ENCODE measurements at places on chromosomes 4 and X. TPM values are rescaled to one million over a fixed set of nuclear protein-coding genes. Genes with fewer than 3 reads are reported as not detected.

The CT45A3 gene
- polyA plus RNA-seq, result not detected

The SLC2A9 gene
- polyA plus RNA-seq, result 9.6 TPM

The TMEM150C gene
- 23.3 TPM for polyA plus RNA-seq

The TDO2 gene
- polyA plus RNA-seq, result 4.8 TPM

The HSD17B13 gene
- 0.53 TPM for polyA plus RNA-seq

The CXCL3 gene
- polyA plus RNA-seq, result 1.8 TPM

The TEX13B gene
- polyA plus RNA-seq, result not detected

The TRIM2 gene
- polyA plus RNA-seq, result 79.4 TPM

The PRDM5 gene
- polyA plus RNA-seq, result 18.6 TPM

The GATA1 gene
- 0.26 TPM for polyA plus RNA-seq

The SPANXA2 gene
- polyA plus RNA-seq, result not detected

The RAB9B gene
- polyA plus RNA-seq, result 3.3 TPM

The EMCN gene
- 189 TPM for polyA plus RNA-seq

The SPATA4 gene
- 3.0 TPM for polyA plus RNA-seq

The ARAP2 gene
- polyA plus RNA-seq, result 7.7 TPM

The SPANXN3 gene
- polyA plus RNA-seq, result not detected

DNA sequence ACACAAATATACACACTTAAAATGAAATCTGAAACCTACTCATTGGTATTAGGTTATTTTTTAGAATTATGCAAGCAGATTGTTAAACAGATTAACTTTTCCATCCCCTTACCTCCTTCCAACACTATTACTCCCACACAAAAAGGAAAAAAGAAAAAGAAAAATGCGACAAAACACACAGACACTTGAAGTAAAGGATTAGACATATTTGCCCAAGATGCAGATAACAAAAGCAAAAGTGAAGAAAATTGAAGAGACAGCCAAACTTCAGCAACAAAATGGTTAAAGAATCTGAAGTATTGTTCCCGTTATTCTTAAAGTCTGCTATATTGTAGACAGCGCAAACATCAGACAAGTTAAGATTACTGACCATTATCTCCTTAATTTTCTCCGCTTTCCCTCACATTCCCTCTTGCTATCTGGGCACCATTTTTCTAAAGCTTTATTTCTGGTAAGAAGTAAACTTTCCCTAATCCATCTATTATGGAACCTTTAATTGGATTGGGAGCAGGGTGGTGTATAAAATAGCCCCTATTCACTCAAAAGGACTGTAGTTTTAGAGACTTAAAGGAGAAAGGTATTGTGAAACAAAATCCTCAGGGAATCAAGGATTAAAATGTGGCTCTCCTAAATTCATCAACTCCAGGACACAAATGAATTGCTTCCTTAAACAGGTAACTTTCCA lies 34.7 kb upstream of the MAB21L2 start:
- DNase-seq, result no peak

DNA sequence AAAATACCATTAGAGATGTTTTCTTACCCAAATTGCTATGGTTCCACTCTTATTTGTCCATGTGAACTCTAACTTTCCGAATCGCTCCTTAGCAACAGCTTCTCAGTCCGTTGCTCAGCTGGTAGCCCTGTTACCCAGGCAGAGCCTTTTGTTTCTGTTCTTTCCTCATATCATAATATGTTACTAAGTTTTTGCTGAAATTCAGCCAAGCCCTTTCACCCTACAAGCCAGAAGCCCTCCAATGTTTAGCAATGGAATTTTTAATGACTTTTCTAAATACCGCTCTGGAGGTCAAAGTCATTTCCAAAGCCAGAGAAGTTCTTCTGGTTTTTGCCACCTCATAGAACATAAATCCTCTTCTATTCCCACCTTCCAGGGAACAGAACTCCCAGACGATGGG lies 1029.5 kb downstream of the C4orf33 start:
- DNase-seq, result no peak

DNA sequence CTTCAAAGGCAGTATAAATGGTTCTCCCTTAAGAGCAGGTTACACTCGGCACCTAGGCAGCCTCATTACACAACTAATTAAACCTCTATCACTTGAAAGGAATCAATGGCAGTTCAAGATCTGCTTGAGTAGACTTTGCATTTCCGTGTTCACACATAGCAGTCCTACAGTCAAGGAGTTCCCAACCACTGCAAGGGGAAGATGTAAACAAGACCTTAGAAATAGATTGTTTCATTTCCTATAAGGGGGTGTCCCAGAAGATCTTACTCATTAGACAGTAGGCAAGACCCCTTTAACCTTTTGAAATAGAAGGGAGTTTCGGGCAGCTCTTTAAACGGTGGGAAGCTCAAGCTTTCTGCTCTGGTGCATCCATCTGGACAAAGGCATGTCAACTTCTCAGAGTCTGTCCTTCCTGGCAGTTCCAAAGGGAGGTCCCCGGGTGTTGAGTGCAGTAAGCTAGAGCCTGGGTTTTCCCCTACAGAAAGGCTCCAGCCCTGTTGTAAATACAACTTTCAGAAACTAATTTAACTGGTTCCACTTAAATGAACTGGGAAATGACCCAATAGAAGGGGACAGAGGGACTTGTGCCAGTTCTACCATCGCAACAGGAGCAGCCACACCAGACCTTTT lies 150.8 kb downstream of the RBMX2 start:
- DNase-seq, result no peak

- no peak for DNase-seq
Observed at GRCh38 chrX:129717892-129718291, 20.9 kb upstream of the XPNPEP2 start.

- DNase-seq, result no peak
Observed at GRCh38 chrX:134528960-134529359, 69.0 kb downstream of the HPRT1 start.

- DNase-seq, result no peak
Observed at GRCh38 chr4:187541666-187542065, 453.9 kb upstream of the ZFP42 start.

DNA sequence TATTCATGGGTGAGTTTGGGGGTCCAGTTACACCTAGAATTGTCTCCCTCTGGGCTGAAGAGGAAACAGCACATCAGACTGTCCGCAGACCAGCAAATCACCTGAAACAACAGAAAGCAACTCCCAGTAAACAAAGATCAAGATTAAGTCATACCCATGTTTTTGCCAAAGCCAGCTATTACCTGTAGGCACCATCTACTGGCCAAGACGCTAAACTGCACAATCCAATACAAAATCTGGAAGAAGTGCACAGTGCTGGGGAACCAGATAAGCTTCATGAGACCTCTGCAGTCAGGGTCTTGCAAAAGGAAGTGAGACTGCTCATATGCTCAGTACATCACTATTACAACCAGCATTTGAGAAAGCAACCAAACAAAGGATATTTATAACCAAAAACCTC lies 157.5 kb upstream of the ITM2A start:
- no peak for DNase-seq

- no peak for DNase-seq
Observed at GRCh38 chrX:150362599-150363481, at the start of gene MAMLD1. Gene MAMLD1 (plus strand): TSS chrX:150363317. CDS start chrX:150445517, 82,200 bp downstream.

- no peak for DNase-seq
Observed at GRCh38 chr4:135775909-135776308, 1574.3 kb upstream of the PABPC4L start.

DNA sequence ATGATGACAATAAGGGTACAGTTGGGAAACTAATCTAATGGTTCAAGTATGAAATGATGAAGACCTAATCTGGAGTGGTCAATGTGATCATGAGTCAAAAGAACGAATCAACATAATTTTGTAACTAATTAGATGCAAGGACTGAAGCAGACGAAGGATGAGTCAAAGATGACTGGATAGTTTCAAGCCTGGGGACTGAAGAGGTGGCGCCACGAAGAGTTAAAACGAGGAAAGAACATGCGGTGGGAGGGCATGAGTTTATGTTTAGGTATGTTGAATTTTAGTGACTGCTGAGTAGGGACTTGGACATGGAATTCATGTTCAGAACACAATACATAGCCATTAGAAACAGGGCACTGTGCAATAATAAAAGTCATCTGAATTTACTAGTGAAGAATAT lies 221.5 kb upstream of the FAM241A start:
- DNase-seq, result no peak

DNA sequence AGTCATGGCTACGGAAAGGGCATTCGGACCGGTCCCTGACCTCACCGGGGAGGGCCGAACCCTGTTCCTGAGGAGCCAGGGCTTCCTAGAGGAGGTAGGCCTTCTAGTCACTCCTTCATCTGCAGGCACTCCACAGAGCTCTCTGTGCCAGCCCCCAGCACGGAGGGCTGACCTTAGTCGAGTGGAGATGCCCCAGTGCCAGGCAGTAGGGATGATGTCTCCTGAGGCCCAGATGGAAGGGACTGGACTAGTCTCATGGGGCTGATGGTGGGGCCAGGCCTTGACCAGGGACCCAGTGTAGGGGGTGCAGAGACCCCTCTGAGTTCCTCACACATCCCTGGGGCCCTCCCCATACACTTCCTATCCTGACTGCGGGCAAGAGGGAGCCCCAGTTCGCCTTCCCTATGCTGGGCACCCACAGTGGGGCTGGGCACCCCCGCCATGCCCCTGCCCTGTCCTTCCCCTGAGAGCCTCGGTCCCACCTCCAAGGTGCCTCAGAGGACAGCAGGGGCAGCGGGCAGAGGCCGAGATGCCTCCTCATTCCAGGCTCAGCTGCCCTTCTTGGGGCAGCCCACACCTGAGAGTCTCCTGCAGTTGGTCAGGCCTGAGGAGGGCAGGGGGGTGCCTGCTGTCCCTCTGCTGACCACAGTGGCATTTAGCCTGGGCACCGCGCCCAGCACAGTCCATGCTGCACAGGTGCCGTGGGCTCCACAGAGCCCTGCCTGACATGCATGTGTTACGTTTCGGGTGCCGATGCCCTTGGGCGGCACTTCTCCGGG lies 1.4 kb upstream of the MSANTD1 start:
- DNase-seq, result no peak

DNA sequence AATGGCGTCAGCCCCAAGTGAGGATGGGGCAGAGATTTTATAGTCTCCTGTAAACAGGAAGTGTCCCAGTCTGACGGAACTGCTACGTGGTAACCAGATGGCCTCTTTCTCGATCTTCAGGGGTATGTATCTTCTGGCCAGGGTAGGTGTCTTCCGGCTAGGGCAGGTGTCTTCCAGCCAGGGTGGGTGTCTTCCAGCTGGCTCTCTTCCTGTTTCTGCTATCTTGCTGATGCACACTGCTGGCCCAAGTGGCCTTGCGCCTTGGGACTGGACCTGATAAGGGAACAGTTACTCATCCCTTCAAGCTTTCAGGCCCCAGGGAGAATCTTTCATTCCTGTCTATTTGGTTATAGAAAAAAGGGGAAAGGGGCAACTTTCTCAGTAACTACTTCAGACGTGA lies 178.7 kb upstream of the MAGEE2 start:
- DNase-seq, result no peak

DNA sequence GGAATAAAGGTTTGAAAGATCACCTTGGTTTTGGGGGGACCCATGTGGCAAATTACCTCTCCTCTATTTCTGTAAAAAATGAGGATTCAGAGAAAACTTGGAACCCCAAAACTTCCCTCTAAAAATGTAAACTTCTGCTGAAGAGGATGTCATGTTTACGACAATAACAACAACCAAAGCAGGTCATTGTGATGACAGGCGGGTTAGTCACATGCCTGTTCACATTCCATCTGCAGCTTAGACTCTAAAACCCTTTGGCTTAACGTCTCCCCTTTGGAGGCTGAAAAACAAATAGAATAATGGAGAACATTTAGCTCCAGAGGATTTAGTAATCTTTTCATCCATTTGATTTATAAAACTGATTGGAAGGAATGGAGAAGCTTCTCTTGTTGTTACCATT lies 75.0 kb upstream of the FAM9C start:
- no peak for DNase-seq

GRCh38 chr4:119266153-119266552 lies 53.6 kb downstream of the USP53 start:
- DNase-seq, result no peak

DNA sequence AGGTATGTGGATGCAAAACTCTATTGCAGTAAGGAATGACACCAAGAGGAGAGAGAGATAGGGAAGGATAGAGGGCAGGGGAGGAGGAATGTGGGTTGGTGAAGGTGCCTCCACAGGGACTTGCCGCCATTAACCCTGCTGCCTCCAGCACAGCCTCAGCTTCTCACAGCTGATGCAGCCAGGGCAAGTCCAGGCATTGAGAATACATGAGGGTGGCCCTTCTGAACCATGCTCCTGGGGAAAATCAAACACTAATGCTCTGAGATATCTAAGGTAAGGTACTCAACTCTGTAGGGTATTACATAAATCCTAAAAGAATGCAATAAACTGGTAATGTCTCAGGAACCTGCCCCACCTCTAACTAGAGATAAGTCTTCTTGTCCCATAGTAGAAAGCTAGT lies 28.7 kb downstream of the UGT2B7 start:
- DNase-seq, result no peak

GRCh38 chr4:148778980-148779675 lies 336.9 kb upstream of the NR3C2 start:
- no peak for DNase-seq

GRCh38 chr4:62051332-62051731 lies 851.2 kb downstream of the ADGRL3 start:
- DNase-seq, result no peak

- DNase-seq, result no peak
Observed at GRCh38 chr4:79964020-79964399, 109.0 kb downstream of the ANTXR2 start.

GRCh38 chr4:110962616-110963015 lies 339.7 kb upstream of the PITX2 start:
- no peak for DNase-seq

GRCh38 chr4:15765910-15766697 lies 12.0 kb upstream of the CD38 start:
- DNase-seq, result no peak

GRCh38 chr4:155468282-155468681 lies 91.5 kb upstream of the MAP9 start:
- DNase-seq, result no peak

GRCh38 chrX:30373951-30374350 lies 64.8 kb upstream of the NR0B1 start:
- no peak for DNase-seq

Data from left renal pelvis (tissue), 4 donors.